ENCODE measurements at places on chromosomes 7 and 10. TPM values are rescaled to one million over a fixed set of nuclear protein-coding genes. Genes with fewer than 3 reads are reported as not detected.

DNA sequence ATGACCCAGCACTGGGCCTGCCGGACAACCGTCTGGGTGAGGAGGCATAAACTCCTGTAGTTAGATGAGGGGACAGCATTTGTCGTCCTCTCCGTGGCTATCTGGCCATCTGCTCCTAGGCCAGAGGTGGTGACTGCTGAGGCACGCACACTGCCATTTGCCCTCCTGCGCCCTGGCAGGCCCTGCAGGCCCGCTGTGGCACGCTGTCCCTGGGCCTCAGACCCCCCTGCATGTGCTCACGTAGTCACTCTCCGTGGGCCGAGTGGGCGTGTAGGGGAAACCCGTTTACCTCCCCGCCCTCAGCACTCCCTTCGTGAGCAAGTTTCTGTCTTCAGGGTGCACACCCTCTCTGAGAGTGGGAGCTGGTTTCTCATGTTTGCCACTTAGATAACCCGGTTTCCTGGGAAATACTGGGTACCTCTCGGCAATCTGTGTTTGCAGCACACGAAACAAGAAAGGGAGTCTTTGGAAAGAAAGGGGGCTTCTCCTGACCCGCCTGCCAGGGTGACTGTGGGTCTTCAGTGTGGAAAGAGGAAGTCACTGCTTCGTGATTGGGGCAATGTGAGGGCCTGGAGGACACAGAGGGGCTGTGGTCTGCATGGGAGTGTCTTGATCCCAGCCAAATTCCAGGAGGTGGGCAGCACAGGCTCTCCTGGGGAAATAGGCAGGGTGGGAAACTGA lies 10.8 kb downstream of the ADAMTS14 start:
- DNase-seq, result no peak
- H3K27me3 ChIP-seq, result no peaks in the 10 kb centered on the region
- H3K4me1 ChIP-seq, result peaks cover 7% of the 10 kb centered on the region
- H3K27ac ChIP-seq, result no peak overlapping the region

DNA sequence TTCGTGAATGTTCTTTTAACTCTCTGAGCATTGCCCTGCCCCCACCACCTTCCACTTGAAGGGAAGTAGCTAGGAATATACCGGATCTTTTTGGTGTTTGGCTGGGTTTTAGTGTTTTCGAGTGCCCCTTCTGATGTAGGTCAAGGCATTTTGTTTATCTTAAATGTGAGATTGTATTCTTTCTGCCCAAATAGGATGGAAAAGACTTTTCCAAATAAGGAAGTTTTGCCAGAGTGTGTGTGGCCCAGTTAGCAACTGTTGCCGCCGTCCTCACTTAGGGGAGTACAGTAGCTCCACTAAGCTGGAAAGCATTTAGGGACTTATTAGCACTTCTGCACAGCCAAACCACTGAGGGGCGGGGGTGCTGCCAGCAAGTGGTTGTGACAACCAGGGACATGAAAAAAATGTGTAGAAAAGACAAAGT lies 29.8 kb upstream of the VCL start:
- no peak overlapping the region for H3K27ac ChIP-seq
- H3K4me3 ChIP-seq, result no peak overlapping the region
- peak; percentile 53 for DNase-seq
- H3K36me3 ChIP-seq, result no peaks in the 10 kb centered on the region

NUTM2B gene
- total RNA-seq, result 0.51 TPM

VIPR2 gene
- total RNA-seq, result under 0.01 TPM

DNA sequence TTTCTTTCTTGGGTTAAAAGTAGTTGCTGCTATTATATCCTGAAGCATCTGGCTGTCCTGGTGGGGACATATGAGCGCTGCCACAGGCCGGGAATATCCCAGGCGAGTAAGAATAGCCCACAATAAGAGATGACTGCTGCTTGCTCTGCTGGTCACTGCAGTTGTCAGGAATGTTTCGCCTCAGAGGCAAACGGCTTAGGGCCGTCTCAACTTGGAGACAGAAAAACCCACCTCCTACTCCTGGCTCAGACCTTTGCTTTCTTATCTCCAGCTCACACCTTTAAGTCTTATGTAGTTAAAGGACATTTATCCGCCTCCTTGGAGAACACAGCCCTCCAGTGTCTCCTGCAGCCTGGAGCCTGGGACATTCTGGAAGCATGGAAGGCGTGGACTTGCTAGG lies at the start of gene GJD4:
GJD4 (plus strand) TSS at position 151 of the 400 bp plus-strand sequence; CDS start at position 378, 227 bp downstream.
- no peak within 1 kb of the TSS for H3K4me3 ChIP-seq
- no peak within 1 kb of the TSS for H3K27ac ChIP-seq
- H3K27me3 ChIP-seq, result peaks cover 11% of the 10 kb centered on the region
- no peak for DNase-seq

Data from fibroblast of lung (primary cell).